ENCODE measurements at places on chromosomes 5 and 9. TPM values are rescaled to one million over a fixed set of nuclear protein-coding genes. Genes with fewer than 3 reads are reported as not detected.

Gene DYNC2I2
- polyA plus RNA-seq = 45.2 TPM

Gene SELENOP
- polyA plus RNA-seq = 534 TPM

Gene MCTP1
- polyA plus RNA-seq = 5.5 TPM

Gene BARHL1
- polyA plus RNA-seq = not detected

Gene SLC25A2
- polyA plus RNA-seq = 0.20 TPM

Gene HAVCR1
- 0.21 TPM for polyA plus RNA-seq

Gene SLC6A7
- not detected for polyA plus RNA-seq

Gene LIFR
- 194 TPM for polyA plus RNA-seq

Gene MCIDAS
- polyA plus RNA-seq = 1.6 TPM

Gene GRXCR2
- not detected for polyA plus RNA-seq

GRCh38 chr5:124132843-124133242, 613.6 kb downstream of the ZNF608 start:
- H3K36me3 ChIP-seq = no peaks in the 10 kb centered on the region
- no peak overlapping the region for H3K4me3 ChIP-seq
- no peaks in the 10 kb centered on the region for H3K27me3 ChIP-seq
- no peak for DNase-seq

- peak; percentile 87 for DNase-seq
- no peak overlapping the region for H3K27ac ChIP-seq
- no peaks in the 10 kb centered on the region for H3K36me3 ChIP-seq
- peaks cover 48% of the 10 kb centered on the region for H3K27me3 ChIP-seq
Measured at GRCh38 chr5:135560858-135561257, 17.9 kb downstream of the CXCL14 start.

DNA sequence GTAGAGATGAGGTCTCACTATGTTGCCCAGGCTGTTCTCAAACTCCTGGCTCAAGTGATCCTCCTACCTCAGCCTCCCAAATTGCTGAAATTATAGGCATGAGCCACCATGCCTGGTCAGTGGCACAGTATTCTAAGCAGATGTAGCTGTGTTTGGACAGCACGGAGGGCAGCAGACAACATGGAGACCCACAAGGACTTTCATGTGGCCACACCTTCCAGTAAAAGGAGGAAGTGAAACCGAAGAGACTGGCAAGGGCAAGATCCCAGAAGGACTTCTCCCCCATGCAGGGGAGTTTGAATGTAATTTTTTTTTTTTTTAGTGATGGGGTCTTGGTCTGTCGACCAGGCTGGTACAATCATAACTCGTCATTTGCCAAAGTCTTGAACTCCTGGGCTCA, 172.2 kb downstream of the TRPM3 start:
- DNase-seq = no peak
- H3K27ac ChIP-seq = no peak overlapping the region
- no peaks in the 10 kb centered on the region for H3K36me3 ChIP-seq
- H3K4me1 ChIP-seq = peaks cover 4% of the 10 kb centered on the region
- H3K27me3 ChIP-seq = no peaks in the 10 kb centered on the region

DNA sequence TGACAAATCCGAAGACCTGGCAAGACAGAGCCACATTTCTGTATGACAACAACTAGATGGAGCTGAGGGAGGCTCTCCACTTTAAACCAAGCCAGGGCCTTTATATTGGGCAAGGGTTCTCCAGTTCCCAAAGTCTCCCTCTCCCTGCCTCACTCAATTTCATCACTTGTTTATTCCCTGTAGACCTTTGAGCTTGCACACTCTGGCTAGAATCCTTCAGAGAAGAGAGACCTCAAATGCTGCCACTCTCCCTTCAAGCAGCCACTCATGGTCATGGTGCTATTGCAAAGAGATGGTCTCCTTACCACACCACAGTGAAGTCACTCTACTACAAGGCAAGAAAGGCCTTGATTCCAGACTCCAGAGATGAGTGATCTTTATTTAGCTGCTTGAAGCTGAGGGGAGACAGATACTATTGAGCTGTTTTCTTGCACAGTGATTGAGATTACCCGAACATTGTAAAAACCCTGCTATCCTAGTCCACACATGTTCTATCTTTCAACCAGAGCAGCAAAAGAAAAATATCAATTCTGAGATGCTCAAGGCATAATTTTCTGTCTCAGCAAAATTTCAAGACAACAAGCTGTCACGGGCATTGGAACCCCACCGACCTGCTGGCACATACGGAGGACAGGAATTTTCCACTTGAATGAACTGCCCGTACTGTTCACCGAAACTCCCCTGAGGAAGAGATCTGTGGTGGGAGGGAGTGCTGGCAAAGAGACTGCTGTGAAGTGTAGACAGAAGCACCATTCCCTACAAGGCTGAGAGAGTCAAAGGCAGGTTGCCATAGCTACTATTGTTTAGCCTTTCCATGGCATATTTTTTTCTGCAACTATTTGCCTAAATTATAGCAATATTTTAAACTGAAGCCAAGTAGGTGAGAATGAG, 81.1 kb downstream of the CDO1 start:
- H3K36me3 ChIP-seq = no peaks in the 10 kb centered on the region
- no peak for DNase-seq

- DNase-seq = no peak
- no peaks in the 10 kb centered on the region for H3K4me1 ChIP-seq
- H3K27me3 ChIP-seq = no peaks in the 10 kb centered on the region
- H3K36me3 ChIP-seq = no peaks in the 10 kb centered on the region
Measured at GRCh38 chr9:88587885-88588649, 53.1 kb downstream of the NXNL2 start.

GRCh38 chr5:122435234-122435633, 123.2 kb downstream of the SNCAIP start:
- H3K27ac ChIP-seq = no peak overlapping the region
- H3K36me3 ChIP-seq = no peaks in the 10 kb centered on the region
- no peaks in the 10 kb centered on the region for H3K27me3 ChIP-seq

- no peak for DNase-seq
- no peaks in the 10 kb centered on the region for H3K4me1 ChIP-seq
- no peak overlapping the region for H3K4me3 ChIP-seq
- peaks cover 24% of the 10 kb centered on the region for H3K36me3 ChIP-seq
- no peak overlapping the region for H3K27ac ChIP-seq
- H3K27me3 ChIP-seq = no peaks in the 10 kb centered on the region
Measured at GRCh38 chr9:93682155-93682968, 106.0 kb downstream of the PHF2 start.

DNA sequence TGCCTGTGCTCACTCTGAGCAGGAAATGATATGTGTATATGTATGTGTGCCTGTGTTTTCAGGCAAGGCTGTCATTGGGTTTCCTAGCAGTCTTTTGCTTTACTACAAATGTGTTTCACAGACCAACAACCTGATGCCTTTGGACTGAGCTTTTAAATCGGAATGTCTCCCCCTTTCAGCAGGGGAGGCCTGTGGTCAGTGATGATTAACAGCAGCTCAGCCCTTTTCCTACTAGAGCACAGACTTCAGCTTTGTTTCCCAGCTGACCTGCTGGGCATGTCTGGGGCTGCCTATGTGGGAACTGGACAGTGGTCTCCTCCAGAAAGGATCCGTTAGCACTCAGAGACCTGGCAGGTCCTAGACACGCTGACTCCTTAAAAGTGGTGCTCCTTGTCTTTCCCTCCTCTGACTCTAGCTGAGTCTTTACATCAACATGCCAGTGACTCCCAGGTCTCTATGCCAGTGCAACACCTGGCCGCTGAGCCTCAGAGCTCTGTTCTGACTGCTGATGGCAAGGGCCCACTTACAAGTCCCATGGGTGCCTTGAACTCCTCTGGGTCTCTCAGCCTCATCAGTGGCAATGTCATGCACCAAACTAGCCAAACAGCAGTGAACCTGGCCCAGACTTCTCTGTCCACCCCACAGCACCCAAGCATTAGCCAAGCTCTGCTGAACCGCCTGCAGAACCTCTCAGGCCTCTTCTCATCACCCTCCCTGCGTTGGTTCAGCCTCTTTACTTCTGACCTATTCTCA, 7.7 kb downstream of the MACROH2A1 start:
- peak overlapping the region; percentile 60 for H3K27ac ChIP-seq
- peaks cover 19% of the 10 kb centered on the region for H3K4me1 ChIP-seq
- no peaks in the 10 kb centered on the region for H3K36me3 ChIP-seq

DNA sequence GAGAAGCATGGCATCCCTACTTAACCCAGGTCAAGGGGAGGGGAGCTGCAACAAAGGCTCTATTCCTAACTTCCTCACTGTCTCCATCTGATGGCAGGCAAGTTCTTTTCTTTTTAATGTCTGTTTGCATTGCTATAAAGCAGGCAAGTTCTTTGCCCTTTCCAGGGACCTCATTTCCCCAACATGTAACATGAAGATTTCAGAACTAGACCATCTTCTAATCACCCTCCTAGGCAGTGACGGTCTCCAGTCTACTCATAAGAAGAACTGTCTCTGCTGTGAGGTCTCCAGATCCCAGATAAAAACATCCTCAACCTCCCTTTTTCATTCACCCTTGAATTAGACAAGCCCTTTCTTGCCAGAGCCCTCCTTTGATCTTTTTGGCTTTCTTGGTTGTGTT, 42.1 kb downstream of the PPP1R2B start:
- H3K4me1 ChIP-seq = no peaks in the 10 kb centered on the region
- no peaks in the 10 kb centered on the region for H3K36me3 ChIP-seq
- no peak overlapping the region for H3K4me3 ChIP-seq
- no peak overlapping the region for H3K27ac ChIP-seq

GRCh38 chr5:79936646-79937216, 54.3 kb downstream of the MTX3 start:
- H3K36me3 ChIP-seq = no peaks in the 10 kb centered on the region
- no peak for DNase-seq
- no peaks in the 10 kb centered on the region for H3K4me1 ChIP-seq
- H3K4me3 ChIP-seq = no peak overlapping the region

- H3K36me3 ChIP-seq = no peaks in the 10 kb centered on the region
- H3K27me3 ChIP-seq = no peaks in the 10 kb centered on the region
- peak overlapping the region; percentile 67 for H3K4me3 ChIP-seq
- H3K4me1 ChIP-seq = peaks cover 40% of the 10 kb centered on the region
Measured at GRCh38 chr9:111483439-111483857, 735 bp downstream of the ECPAS start.

DNA sequence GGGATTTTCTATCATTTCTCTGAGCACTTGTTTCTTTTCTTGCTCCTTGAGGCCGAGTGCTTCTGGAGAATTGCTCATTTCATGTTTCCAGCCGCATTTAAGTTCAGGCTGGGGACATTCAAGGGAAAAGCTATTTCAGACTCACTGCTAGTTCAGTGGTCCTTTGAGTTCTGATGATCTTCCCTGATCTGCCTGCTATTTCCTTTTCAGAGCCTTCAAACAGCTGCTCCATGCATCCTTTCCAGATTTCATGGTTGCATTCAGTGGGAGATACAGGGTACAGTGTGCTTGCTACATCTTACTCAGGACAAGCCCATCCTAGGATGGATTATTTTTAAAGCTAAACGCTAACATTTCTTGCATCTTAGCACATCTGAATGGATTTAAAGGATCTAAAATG, 14.7 kb downstream of the NDUFS4 start:
- no peaks in the 10 kb centered on the region for H3K27me3 ChIP-seq
- DNase-seq = no peak
- H3K27ac ChIP-seq = no peak overlapping the region
- no peaks in the 10 kb centered on the region for H3K4me1 ChIP-seq

DNA sequence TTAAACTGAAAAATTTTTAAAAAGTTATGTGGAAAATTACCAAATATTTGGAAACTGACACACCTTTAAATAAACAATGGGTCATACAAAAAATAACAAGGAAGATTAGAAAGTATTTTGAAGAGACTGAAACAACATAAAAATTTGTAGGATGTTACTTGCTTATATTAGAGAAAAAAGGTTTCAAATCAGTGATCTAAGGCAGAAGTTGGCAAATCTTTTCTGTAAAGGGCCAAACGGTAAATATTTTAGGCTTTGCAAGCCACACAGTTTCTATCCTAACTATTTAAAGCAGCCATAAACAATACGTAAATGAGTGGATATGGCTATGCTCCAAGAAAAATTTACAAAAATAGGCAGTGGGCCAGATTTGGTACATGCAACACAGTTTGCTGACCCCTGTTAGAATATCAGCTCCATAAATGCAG, 81.3 kb downstream of the OXCT1 start:
- no peak overlapping the region for H3K4me3 ChIP-seq
- peak; percentile 59 for DNase-seq
- peaks cover 4% of the 10 kb centered on the region for H3K4me1 ChIP-seq
- H3K36me3 ChIP-seq = no peaks in the 10 kb centered on the region

All from left lung (tissue), 14 donors.